CD4-positive, CD25-positive, alpha-beta regulatory T cell (primary cell): ENCODE measurements at places on chromosomes 7 and 10. TPM values are rescaled to one million over a fixed set of nuclear protein-coding genes. Genes with fewer than 3 reads are reported as not detected.

The PKD2L1 gene
- not detected for polyA plus RNA-seq

- no peaks in the 10 kb centered on the region for H3K27me3 ChIP-seq
- no peaks in the 10 kb centered on the region for H3K4me1 ChIP-seq
- H3K36me3 ChIP-seq, result no peaks in the 10 kb centered on the region
- no peak for DNase-seq
- no peak overlapping the region for H3K27ac ChIP-seq
- no peak overlapping the region for H3K4me3 ChIP-seq
Observed at GRCh38 chr10:75696536-75696935, 265.1 kb downstream of the LRMDA start.

- no peaks in the 10 kb centered on the region for H3K27me3 ChIP-seq
- H3K36me3 ChIP-seq, result no peaks in the 10 kb centered on the region
- no peak overlapping the region for H3K4me3 ChIP-seq
- DNase-seq, result no peak
- H3K4me1 ChIP-seq, result no peaks in the 10 kb centered on the region
Observed at GRCh38 chr10:44325157-44325556, 59.7 kb downstream of the CXCL12 start.

DNA sequence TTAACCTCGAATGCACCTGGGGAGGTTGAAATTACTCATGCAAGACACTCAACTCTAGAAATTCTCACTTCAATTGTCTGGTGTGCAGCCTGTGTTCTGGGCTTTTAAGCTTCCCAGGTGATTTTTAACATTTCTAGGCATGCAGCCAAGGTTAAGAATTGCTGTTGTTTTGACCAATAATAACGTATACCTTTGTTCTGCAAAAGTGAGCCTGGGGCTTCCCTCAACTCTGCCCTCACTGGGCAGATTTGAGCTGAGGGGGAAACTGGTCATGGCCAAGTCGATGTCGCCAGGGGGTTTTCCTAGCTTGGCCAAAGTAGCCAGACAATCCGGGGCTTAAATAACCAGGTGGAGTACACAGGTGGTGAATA, 568 bp downstream of the PRSS2 start:
- no peak for DNase-seq
- H3K27me3 ChIP-seq, result no peaks in the 10 kb centered on the region
